Muscle of arm (tissue), 14 donors: ENCODE measurements at places on chromosomes 2 and 18. TPM values are rescaled to one million over a fixed set of nuclear protein-coding genes. Genes with fewer than 3 reads are reported as not detected.

- DNase-seq: no peak
Measured at GRCh38 chr18:47898055-47898454, 32.4 kb downstream of the SMAD2 start.

KCNF1 gene
- polyA plus RNA-seq: 4.5 TPM

FER1L5 gene
- polyA plus RNA-seq: not detected

GRCh38 chr18:25052511-25052921 is 299.4 kb downstream of the ZNF521 start:
- no peak for DNase-seq

ANTXR1 gene
- 153 TPM for polyA plus RNA-seq

R3HDM1 gene
- polyA plus RNA-seq: 30.6 TPM

DNA sequence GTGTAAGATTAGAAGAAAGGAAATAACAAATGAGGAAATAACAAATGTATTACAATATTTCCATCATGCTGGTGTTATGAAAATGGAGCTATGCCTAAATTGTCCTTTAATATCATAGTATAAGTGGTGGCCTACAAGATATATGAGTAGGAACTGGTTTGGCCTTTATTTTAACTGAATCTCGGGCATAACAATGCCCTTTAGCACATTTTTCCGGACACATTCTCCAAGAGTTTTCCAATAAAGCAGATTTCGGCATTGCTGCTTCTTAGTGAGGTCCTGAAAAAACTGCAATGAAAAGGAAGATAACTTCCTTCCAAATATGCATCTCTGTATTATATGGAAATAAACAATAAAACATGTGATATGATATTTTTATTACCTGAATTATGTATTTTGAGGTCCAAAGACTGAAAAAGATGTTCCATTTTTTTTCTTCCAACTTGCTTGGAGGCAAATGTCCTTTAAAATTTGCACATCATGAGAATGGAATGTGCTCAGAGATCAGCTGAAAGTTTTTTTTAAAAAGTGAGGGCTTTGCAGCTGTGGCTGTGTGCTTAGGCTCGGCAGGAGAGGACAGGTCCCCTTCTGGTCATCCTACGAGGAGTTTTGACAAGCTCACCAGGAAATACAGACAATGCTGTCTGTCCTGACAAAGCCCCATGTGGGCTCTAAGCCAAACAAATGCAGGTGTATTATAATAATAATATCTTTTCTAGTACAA is 132.3 kb upstream of the RND3 start:
- no peak for DNase-seq

GRCh38 chr2:113974727-113975126 is 84.8 kb downstream of the ACTR3 start:
- DNase-seq: no peak
